Stimulated activated CD4-positive, alpha-beta T cell treated with anti-CD3 and anti-CD28 coated beads, TNF-alpha, amount 100 ng/mL, for 1 hour (primary cell): ENCODE measurements at places on chromosomes 5 and 9.

DNA sequence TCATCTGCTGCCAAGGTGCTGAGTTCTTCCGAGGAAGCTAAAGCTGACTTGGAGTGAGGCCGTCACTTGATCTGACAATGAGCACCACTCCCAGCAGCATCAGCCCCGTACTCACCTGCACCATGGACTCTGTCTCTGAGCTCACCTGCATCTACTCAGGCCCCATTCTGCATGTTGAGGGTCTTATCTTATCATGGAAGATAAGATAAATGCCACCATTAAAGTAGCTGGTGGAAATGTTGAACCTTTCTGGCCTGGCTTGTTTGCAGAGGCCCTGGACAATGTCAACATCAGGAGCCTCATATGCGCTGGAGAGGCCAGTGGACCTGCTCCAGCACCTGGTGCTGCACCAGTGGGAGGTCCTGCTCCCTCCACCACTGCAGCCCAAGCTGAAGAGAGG lies 35.0 kb upstream of the HMGCS1 start:
- DNase-seq, result no peak

GRCh38 chr9:131969469-131969989 lies 110.1 kb downstream of the MED27 start:
- DNase-seq, result no peak

- DNase-seq, result no peak
Observed at GRCh38 chr5:143019614-143020515, 249.7 kb downstream of the ARHGAP26 start.

GRCh38 chr5:167899490-167900070 lies 391.9 kb upstream of the WWC1 start:
- no peak for DNase-seq

DNA sequence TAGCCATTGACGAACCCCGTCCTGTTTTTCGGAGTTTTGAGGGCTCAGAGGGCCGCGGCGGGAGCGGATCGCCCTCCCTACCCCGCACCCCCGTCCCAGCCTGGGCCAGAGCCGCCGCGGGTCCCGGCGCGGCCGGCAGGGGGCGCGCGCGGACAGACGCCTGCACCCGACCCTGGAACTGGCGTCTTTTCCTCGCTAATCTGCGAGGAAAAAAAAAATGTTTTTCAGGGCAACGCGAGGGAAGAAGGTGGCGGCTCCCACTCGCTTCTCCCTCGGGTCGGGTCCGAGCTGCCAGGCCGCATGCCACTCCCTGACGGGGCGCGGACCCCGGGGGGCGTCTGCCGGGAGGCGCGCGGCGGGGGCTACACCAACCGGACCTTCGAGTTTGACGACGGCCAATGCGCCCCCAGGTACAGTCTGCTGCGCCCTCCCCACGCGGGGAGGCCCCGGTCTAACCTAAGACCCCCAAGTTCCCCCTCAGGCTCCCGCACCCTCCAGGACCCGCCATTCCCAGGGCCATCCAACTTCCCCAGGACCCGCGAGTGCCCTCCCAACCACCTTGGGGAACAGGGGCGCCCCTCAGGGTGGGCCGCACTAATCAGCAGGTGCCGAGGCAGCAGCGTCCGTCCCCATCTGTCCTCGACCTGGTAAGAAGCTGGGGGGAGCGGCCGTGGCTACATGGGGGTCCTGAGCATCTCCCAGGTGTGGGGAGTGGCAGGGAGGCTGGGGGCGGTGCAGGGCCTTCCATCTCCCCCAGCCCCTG lies at the start of gene KCNT1:
Gene KCNT1, plus strand, starts transcription at position 227 of the 763 bp plus-strand sequence. Its CDS starts 74 bp downstream, at position 301.
- DNase-seq, result no peak

GRCh38 chr5:100546001-100546400 lies 10.8 kb downstream of the FAM174A start:
- DNase-seq, result no peak

DNA sequence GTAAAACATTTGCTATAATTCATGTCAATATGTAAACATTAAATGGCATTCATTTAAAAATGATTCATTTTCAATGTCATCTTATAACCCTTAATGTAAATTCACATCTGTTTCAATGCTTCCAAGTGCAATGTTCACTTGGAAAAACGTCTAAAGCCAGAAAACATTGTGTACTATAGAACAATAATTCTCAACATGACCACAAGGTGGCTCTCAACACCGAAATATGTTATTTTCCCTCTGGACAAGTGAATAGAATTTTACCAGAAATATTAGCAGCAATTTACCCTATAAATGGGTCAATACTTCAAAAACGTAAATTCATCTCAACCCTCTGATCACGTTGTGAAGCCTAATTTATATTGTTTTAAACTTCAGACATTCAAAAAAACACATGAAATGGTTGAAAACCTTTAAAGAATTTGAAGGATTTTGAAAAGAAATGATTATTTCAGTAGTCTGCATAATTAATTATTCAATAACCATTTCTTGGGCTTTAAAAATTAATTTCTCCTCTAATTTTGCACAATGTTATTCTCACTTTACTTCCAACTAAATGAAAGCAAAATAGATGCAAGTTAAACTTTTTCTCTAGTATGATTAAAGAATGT lies 11.0 kb downstream of the CDH10 start:
- no peak for DNase-seq

DNA sequence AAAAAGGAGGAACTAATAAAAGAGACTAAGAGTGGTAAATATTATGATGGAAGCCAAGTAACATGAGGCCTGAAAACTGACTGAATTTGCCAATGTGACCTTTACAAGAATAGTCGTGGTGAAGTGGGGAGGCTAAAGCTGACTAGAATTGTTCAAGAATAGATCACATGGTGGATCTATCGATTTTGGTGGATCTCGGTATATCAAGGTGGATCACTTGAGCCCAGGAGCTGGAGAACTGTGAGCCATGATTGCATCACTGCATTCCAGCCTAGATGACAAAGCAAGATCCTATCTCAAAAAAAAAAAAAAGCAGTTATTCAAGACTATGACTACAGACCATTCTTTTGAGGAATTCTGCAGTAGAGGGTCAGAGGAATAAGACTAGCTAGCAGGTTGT lies 15.1 kb downstream of the ERMP1 start:
- no peak for DNase-seq

DNA sequence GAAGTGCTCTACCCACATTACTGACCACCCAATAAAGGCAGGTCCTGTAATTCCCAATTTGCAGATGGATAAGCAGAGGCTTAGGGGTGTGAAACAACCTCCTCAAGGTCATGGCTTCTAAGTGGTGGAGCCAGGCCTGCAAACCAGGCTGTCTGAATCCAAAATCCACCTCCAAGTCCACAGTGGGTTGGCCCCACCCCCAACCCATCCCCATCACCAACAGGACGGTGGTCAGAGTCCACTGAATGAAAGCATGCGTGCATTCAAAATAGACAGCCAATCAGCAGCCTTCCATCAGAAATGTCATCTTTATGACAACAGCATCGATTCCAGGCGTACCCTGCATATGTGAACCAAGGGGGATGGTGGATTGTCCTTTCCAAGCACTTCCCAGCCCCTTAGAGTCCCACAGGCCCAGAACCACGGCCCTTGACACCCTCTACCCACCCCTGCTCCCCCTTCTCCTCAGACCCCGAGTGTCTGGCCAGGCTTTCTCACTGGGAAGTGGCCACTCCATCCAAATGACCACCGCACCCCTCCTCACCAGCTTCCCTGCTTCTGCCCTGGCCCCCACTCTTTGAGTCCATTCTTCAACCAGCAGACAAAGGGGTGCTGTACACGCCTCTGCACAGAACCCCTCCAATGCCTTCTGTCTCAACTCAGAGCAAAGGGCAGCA lies 133.1 kb downstream of the KCNIP1 start:
- DNase-seq, result no peak

DNA sequence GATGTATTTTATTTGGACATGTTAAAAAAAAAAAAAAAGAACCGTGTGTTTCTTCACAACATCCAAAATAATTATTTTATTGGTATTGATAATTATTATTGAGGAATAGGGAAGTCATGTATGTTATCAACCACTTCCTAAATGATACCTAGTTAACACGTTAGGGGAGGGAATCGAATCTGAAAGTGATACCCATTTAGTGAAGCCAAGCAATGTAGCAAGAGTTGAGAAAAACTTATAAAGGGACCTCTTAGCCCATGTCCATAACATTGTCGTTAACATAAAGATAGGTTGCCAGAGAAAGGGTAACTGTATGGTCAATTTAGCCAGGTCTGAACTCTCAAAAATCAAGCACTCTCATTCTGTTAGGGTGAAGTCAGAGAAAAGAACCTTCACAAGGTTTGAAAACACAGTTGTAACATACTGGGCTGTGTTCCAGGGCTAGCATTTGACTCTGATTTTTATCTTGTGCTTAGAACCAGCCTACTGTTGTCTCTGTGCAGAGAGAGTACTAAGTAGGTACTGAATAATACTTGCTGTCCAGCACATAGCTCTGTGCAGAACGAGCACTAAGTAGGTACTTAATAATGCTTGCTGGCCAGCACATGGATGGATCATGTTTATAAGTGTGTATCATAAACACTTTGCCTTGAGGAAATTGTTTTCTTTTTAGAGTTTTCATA lies 60.4 kb downstream of the GHR start:
- DNase-seq, result no peak

DNA sequence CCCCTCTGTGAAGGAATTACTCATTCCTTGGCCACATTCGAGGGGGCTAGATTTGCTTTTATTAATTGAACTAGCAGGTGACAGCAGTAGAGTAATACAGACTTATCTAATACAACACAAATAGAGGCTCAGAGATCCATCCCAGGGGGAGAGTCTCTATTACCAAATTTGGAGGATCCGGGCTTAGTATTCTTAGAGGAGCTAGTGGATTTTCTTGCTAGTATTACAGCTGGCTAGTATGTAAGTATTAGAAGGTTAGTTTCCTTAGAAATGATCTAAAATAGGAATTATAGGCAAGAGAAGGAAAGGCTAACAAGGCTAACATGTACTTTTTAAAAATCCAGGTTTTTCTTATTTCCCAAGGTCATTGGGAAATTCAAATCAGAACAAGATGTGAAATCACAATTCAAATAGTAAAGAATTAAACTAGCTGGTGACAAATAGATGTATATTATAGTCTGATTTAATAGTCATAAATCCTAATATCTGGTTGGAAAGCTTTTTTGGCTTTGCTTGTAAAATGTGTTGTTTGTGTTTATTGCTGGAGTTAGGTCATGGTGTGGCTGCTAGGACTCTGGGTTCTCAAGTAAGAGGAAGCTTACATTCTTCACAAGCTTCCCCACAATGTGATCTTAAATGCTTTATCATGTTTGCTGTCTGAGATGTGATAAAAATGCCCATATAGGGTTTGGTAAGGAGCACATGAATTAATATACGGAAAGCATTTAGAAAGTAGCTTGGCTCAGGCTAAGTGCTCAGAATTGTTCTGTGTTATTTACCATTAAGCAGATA lies 160.4 kb upstream of the MPDZ start:
- DNase-seq, result no peak

DNA sequence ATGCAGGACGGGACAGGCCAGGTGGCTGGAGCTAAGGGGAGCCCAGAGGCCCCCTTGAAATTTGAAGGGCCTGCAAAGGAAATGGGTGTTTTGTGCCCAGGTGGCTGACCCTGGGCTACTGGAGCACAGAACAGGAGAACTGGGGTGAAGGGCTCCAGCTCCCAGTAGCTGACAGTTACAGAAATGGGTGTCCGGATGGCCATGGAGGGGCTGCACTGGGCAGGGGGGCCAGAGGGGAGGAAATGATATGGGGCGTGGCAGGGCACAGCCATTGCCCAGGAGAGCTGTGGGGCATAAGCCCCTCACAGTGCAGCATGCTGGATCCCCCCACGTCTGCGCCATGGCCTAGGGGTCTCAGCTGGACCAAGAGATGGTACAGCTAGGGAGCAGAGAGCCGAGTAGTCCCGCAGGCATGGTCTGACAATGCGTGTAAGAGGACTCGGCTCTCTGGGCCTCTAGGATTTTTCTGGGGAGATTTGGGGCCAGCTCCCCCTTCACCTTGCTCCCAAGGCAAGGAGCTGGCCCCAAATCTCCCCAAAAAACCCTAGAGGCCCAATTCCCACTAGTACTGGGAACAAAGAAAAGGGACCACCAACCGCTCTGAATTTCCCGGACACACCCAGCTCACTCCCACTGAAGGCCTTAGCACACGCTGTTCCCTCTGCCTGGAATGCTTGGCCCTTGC lies 7.9 kb upstream of the CARD19 start:
- DNase-seq, result no peak

GRCh38 chr9:34452568-34452967 lies 5.8 kb downstream of the FAM219A start:
- no peak for DNase-seq

DNA sequence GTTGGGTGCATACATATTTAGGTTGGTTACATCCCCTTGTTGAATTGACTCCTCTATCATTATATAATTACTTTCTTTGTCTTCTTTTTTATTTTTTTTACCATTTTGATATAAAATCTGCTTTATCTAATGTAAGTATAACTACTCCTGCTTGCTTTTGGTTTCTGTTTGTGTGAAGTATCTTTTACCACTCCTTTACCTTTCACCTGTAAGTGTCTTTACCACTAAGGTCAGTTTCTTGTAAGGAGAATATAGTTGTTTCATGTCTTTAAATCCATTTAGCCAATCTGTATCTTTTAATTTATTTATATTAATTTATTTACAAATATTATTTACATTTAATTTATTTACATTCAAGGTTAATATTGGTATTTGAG lies 33.0 kb downstream of the INSL4 start:
- no peak for DNase-seq

GRCh38 chr5:96920744-96921355 lies 15.0 kb upstream of the LNPEP start:
- no peak for DNase-seq

GRCh38 chr9:83047839-83048775 lies 14.8 kb downstream of the RASEF start:
- no peak for DNase-seq

DNA sequence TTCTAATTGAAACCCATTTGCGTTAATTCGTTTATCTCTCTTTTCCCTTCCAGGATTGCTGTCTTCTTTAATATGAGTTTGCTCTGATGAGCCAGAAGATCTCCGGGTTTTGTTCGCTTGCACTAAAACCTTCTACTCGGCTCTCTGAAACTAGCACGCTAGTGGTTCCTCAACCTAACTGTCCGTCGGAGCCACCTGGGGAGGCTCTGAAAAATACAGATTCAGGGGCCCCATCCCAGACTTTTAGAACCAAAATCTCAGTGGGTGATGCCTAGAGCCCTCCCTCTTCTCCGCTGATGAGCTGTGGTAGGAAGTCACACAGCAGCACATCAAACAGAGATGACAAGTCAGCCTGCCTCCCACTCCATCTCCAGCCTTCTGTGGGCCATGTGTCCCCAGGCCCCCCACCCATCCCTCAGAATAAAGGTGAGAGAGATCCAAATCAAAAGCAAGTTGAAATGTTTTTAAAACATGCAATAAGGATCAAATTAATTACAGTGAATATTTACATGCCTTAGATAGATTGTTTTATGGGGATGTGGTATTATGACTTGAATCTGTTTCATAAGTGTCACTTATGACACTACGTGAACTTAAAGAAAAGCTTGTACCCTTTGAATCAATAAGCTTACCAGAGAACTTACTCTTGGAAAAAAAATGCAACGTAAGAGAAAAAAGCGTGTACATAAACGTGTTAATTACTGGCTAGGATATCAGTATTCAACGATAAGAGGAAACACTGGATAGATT lies 16.4 kb downstream of the FCN2 start:
- no peak for DNase-seq

- DNase-seq, result no peak
Observed at GRCh38 chr5:64570395-64570996, 64.7 kb downstream of the RGS7BP start.

GRCh38 chr5:24391816-24392215 lies 253.0 kb downstream of the CDH10 start:
- DNase-seq, result no peak
